ENCODE measurements at places on chromosomes 11 and 22.

DNA sequence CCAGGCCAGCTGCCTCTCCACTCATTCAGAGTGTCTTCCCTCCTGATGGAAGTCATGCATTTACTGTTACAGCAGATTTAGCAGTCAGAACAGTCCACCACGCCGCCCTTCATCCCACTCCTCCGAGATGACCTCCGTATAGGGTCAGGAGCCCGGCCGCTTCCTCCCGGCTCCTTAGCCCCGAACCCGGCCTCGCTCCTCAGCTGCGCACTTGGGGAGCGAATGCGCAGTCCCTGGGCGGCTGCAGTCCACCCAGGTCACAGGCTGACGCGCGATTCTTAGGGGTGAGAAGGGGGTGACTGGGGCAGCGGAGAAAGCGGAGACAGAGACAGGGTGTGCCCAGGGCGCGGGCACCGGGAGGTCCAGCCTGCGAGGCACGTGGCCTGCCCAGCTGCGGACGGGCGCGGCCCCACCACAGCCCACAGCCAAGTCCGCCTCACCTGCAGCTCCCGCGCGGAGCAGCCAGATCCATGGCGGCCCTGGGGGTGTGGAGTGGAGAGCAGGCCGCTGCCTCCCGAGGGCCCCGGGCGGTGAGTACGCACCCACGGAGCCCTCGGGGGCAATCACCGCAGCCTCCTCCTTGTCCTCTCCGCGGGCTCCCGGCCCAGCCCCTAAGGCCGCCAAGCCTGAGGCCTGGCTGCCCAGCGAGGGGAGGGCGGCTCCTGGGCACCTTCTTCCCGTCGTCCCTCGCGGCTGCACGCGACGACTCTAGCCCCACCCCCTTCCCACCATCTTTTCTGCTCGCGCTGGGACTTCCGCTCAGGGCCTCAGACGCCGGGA lies 286.6 kb downstream of the BRD1 start:
- DNase-seq, result no peak

DNA sequence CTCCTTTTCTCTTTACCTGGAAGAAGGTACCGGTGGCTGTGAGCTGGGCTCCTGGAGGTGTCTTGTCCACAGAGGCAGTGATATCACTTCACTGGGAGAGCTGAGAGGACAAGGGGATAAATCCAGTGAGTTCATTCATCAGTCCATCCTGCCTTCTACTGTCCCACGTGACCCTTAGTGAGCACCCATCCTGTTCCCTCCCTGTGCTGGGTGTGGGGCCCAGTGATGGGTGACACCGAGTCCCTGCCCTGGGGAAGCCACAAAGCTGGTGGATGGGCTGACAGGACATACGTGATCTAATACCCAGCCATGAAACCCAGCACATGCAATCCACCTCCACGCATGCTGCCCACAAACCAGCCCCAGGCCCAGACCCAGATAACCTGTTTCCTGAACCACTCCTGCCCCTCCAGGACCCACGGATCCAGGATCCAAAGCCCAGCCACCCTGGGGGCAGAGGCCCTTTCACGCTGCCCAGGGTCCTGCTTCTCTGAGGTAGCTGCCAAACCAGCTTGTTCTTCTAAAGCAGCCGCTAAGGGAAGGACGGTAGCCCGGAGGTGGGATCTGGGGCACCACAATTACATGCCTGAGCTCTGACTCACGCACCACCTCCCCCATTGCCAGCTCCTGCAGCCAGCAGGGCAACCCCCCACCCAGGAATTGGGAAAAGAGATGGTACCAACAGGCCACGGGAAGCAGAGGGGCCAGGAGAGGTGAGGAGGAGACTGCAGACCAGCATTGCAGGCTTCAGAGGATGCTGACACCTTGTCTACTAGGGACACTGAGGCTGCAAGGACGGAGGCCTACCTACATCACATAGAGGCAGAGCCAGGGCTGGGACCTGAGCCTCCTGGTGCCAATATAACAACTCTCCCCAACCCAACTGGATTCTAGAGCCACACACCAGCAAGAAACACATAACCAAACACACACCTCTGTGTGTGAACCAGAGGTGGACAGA lies 35.2 kb downstream of the GDPD5 start:
- no peak for DNase-seq

DNA sequence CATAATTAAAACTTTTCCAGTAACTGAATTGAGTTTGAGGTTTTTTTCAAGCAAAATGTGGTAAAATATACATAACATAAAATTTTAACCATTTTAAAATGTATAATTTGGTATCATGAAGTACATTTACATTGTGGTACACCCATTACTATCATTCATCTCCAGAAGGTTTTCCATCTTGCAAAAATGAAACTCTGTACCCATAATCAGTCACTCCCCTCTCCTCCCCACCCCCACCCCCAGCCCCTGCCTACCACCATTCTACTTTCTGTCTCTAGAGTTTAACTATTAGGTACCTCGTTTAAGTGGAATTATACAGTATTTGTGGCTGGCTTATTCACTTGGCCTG lies 63.7 kb downstream of the MICAL2 start:
- no peak for DNase-seq

- no peak for DNase-seq
Observed at GRCh38 chr22:46369716-46370583, 34.4 kb downstream of the TRMU start.

GRCh38 chr11:43931717-43932039 lies 10.8 kb upstream of the C11orf96 start:
- DNase-seq, result peak; percentile 62

- DNase-seq, result no peak
Observed at GRCh38 chr11:106012744-106013143, 9.3 kb downstream of the MSANTD4 start.

DNA sequence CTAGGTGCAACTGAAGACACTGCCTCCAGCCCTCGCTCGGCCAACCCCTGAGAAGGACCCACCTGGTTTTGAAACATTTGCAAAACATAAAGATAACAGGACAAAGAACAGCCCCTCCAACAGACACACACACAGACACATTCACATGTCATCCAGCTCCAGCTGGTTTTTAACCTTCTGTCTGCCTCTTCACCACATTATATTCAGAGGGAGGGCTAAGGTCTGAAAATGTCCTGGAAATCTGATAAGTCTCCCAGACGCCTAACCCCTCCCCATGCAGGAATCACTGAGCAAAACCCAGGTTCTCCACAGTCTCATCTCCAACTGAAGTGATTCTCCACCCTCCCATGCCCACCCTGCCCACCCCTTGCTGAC lies 29.4 kb downstream of the PACSIN2 start:
- DNase-seq, result no peak

DNA sequence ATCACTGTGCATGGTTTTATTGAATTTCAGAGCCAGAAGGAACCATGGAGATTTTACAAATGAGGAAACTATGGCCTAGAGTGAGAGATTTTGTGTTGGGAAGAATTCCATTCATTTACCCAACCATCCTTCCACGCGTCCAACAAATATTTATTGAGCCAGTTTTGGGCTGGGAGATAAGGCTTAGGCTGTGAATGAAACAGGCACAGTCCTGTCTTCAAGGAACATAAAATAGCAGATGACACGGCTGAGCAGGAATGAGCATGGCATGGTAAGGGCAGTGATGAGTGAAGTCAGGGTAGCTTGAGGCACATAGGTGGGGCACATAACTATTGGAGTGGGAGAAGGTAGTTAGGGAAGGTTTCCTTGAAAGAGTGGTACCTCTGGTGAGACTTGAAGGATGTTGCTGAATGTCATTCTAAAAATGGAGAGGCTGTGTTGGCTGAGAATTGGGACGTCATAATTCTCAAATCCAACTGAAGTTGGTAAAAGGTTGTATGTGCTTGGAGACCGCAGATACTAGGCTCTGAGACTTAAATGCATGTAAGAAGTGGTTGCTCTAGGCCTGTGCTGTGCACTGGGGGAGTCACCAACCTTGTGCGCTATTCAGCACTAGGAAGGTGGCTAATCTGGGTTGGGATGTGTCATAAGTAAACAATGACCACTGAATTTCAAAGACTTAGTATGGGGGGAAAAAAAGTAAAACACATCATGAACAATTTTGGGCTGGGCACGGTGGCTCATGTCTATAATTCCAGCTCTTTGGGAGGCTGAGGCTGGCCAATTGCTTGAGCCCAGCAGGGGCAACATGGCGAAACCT lies 51.9 kb downstream of the TEAD1 start:
- no peak for DNase-seq

DNA sequence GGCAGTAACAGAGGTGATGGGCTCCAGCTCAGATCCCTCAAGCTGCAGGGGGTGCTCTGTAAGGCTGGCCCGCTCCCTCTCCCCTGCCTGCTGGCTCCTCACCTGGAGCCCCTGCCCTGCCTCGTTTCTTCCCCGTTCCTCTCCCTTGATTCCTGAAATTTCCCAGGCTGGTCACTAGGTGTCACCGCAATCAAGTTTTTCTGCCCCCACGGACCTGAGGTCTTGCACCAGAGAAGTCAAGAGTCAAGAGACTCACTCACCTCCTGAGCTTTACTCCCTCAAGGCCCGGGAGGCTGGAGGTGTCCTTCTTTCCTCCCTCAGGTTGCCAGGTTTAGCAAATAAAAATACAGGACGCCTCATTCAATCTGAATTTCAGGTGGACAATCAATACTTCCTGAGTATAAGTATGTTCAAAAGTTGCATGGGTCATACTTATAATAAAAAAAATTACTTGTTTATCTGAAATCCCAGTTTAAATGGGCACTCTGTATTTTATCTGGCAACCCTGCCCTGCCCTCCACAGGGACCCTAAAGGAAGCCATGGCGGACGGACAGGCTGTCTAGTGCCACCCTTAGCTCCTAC lies 69.2 kb downstream of the SCUBE1 start:
- no peak for DNase-seq

GRCh38 chr11:76419896-76420295 lies 24.9 kb upstream of the EMSY start:
- DNase-seq, result no peak

DNA sequence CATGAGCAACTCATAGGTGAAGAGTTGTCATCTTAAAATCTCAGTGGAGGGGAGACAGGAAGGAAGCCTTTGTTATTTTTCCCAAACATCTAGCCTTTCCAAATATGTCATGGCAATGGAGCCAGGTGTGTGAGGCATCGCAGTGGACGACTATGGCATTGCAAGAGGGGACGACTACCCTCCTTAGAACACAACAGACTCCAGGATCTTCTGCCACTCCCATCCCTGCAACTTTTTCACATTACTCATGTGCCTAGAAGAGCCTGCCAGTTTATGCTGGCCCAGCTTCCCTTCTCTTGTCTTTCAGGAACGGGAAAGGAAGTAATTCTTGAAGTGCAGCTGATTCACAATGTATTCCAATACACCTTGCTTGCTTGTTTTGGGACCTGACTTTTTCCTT lies 1008.4 kb downstream of the OPCML start:
- no peak for DNase-seq

DNA sequence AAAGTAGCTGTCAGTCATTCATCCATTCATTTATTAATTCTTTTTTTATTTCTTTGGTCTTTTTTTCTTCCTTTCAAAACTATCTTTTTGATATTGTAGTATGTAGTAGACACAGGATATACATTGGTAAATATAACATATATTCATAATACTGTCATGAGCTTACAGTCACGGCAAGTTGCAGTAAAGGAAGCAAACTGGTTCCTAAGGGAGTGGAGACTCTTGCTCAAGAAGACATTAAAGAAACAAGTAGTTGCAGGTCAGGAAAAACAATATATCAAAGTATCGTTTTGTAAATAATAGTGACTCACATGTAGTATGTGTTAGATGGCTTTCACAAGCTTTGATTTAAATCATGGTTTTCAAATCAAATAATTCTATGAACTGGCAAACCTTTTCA lies 7.5 kb downstream of the OR5AR1 start:
- DNase-seq, result no peak

GRCh38 chr11:61354208-61354607 lies 7.5 kb downstream of the CYB561A3 start:
- DNase-seq, result no peak

GRCh38 chr22:19984851-19985811 lies 31.5 kb downstream of the ARVCF start:
- no peak for DNase-seq

DNA sequence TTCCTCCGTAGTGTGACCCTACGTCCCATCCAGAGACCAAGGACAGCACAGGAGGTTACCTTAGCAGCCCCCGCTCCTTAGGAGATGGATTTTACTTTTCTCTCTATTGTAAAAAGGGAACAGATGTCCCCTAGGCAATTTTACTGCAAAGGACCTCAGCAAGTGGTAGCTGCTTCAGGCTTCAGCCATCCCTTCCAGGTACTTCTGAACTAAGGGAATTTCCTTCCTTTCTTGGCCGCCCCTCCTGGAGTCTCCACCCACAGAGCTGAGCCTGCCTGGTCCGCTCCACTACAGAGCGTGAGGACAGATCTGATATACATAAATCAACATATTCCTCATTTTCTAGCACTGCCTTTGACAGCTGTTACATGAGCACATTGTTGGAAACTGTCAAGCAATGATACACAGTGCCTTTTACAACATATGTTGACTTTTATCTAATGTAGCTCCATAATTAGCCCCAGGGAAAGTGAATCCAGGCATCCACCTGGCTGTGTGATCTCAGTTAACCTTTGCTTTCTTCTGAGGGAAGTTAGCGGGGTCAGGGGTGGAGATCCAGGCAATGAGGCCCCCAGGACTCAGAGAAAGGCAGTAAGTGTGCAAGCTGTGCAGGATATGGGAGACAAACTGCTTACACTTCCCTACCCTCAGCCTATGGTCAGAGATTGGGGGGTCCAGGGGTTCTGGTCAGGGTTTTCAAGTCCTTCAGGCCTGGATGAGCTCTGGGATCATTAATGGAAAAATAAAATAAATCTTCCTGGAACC lies 51.9 kb downstream of the SPATA19 start:
- no peak for DNase-seq

- no peak for DNase-seq
Observed at GRCh38 chr11:32265911-32266310, 169.4 kb downstream of the WT1 start.

- DNase-seq, result no peak
Observed at GRCh38 chr22:41923595-41924276, 2.9 kb downstream of the TNFRSF13C start.

- DNase-seq, result no peak
Observed at GRCh38 chr11:104151404-104152204, 12.3 kb downstream of the PDGFD start.

DNA sequence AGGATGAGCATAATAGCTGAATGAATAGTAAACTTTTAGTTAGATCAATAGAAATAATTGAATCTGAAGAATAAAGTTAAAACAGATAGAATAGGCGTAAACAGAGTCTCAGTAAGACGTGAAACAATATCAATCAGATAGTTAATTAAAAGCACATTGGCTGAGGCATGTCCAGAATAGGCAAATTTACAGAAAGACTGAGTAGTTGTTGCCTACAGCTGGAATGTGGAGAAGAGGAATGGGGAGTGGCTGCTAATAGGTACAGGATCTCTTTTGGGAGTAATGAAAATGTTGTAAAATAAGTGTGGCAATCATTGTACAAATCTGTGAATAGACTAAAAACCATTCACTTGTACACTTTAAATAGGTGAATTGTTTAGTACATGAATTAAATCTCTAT lies 36.3 kb upstream of the ME3 start:
- no peak for DNase-seq

DNA sequence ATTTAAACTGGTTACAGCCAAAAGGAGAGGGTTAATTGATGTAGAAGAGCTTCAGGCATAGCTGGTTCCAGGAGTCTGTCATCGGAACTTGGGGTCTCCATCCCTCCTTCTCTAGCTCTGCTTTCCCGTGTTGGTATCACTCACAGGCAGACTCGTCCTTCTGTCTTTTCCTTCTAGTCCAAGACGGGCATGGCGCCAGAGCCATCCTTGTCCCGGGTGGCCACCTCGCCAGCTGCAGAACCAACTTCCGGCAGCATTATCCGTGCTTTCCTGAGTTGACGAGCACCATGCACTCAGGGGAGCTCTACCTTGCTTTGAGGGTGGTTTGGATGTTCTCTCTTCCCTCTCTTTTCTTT lies 14.7 kb downstream of the LINC01488 start:
- no peak for DNase-seq

GRCh38 chr22:49532869-49533802 lies 294.5 kb downstream of the BRD1 start:
- DNase-seq, result no peak

GRCh38 chr11:102420547-102420946 lies 32.0 kb downstream of the TMEM123 start:
- no peak for DNase-seq

Data from coronary artery (tissue), 2 donors.